ENCODE measurements at places on chromosomes 6 and 20.

GRCh38 chr6:39441986-39442385 lies 119.5 kb upstream of the KCNK16 start:
- DNase-seq, result no peak

GRCh38 chr20:41560970-41561369 lies 57.2 kb downstream of the CHD6 start:
- DNase-seq, result no peak

DNA sequence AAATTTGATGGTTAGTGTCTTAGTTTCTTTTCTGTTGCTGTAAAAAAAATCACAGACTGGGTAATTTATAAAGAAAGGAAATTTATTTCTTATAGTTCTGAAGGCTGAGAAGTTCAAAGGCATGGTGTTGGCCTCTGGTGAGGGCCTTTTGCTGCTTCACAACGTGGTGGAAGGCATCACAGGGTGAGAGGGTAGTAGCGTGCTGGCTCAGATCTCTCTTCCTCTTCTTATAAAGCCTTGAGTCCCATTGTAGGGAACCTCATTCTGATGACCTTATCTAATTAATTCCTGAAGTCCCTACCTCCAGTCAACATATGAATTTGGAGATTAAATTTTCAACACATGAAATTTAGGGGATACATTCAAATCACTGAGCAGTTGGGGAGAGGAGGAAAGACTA lies 62.0 kb downstream of the ARID1B start:
- no peak for DNase-seq

GRCh38 chr6:154314084-154314483 lies 42.5 kb downstream of the IPCEF1 start:
- no peak for DNase-seq

GRCh38 chr6:20808924-20809323 lies 274.7 kb downstream of the CDKAL1 start:
- no peak for DNase-seq

DNA sequence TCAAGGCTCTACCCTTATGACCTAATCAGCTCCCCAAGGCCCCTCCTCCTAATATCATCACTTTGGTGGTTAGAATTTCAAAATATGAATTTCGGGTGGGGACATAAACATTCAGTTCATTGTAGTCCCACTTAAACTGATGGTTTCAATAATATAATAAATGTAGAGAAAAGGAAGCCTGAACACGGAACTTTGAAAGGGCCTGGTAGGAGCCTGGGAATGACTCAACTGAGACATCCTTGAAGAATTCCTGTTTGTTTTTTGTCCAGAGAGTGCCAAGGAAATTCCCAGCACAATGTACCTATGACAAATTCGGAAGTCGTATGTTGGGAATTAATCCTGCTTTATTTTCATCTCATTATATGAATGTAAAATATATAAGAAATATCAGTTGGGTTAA lies 457.9 kb downstream of the PLCB1 start:
- no peak for DNase-seq

DNA sequence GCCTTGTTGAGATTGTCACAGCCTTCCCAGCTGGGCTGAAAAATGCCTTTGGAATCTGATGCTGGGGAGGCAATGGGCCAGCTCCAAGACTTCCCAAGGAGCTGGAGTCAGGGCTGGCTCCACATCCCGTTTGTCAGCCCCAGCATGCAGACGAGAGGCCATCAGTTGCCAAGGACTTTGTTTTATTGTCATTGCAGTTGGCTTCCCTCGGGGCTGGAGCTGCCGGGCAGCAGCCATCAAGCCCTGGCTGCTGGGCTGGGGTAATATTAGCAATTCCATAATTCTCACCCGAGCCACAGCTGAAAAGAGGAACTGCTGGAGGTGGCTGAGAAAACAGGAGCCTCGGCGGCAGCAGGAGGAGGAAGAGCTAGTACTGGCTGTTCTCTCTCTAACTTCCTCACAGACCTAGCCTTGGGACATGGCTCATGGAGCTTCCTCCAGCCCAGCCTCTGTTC lies 182.5 kb downstream of the CDC5L start:
- DNase-seq, result no peak

DNA sequence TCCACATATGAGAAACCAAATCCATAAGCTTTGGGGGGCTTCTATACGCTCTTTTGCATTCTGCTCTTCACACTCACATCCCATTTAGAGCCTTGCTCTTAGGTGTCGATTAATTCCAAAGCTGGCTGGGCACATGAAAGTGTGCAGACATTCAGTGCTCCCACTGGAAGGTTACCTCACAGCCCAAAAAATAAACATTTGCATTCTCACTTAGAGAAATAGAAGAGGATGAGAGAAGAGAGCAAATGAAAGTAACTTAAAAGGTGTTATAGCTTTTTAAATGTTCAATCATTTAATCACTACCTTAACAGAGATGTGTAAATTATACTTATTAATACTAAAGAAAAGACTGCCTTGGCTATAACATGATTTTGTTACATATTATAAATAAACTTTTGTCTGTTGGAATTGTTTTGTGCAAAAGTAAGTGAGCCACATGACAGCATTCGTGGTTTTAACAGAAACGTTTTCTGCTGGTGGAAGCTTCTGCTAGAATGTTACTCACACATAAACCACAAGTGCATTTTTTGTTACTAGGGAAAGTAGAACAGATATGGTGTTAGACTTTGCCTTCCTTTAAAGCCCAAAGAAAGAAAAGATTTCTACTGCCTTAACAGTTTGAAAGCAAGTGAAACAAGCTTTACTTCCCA lies 116.7 kb downstream of the SIM1 start:
- DNase-seq, result no peak

- DNase-seq, result no peak
These were observed 321.1 kb downstream of the SYNE1 start for GRCh38 chr6:152316024-152316423.

DNA sequence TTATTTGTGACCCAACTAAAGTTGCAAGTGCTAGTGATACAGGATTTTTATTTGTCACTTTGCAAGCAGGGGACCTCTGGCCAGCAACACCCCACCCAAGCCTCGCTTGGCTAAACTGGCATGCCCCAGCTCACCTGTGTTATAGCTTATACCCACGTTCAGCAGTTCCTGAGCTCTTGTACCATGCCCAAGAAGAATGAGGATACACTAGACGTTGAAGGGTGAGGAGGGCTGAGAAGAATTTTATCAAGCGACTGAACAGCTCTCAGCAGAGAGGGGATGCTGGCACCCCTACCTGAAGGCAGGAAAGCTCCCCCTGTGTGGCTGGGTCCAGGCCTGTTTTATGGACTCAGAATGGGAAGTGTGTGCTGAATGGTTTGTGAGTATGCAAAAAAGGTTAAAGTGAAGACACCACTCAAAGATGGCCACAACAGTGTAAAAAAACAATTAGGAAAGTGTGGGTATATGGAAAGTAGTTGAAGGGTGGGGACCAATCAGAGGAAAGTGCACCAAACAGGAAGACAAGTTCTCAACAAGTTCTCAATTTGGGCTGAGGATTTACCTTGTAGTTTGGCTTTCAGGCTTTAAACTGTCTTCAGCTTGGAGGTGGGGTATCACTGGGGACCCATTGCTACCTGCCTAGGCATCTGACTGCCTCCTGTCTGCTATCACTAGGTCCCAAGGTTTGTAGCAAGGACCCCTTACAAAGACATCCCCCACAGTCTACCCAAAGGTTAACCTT lies 15.0 kb downstream of the BTN2A1 start:
- DNase-seq, result no peak

- DNase-seq, result no peak
These were observed 584.2 kb downstream of the BCKDHB start for GRCh38 chr6:80690551-80691131.

- no peak for DNase-seq
These were observed 121.7 kb downstream of the TNFRSF21 start for GRCh38 chr6:47187893-47188587.

GRCh38 chr20:24289737-24290481 lies 179.5 kb upstream of the SYNDIG1 start:
- DNase-seq, result no peak

DNA sequence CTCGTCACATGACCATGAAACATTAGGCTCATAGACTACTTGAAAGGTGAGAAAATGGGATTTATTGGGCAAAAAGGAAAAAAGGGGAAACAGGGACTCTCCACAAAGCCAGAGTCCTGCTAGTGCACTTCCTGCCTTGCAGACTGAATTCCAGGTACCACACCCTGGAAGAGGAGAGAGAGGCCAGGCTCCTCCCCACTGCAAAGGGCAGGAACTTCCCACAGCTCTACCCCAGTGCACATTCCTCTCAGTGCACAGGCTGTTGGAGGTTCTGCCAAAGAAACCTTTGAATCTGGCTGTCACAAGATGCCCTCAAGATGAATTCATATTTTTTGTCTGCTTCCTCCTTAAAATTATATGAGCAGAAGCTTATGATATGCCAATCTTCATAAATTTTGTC lies 920.4 kb upstream of the GJE1 start:
- no peak for DNase-seq

GRCh38 chr6:132130626-132131298 lies 179.6 kb upstream of the CCN2 start:
- DNase-seq, result no peak

DNA sequence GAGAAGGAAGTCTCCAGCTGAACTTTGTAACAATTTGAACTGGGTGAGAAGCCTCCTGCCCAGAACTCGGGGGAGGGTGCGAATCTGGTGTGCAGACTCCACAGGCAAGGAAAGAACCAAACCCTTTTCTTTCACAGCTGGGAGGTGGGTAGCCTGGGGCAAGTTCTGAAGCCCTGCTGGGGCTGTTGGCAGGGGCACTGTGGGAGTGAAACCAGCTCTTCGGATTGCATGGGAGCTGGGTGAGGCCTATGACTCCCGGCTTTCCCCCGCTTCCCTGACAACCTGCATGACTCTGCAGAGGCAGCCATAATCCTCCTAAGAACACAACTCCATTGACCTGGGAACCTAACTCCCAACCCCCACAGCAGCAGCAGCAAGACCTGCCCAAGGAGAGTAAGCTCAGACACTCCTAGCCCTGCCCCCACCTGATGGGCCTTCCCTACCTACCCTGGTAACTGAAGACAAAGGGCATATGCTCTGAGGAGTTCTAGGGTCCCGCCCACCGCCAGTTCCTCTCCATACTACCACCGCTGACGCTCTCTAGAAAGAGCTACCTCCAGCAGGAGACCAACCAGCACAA lies 37.5 kb downstream of the SOD2 start:
- DNase-seq, result no peak

- DNase-seq, result no peak
These were observed 140.3 kb upstream of the SULF2 start for GRCh38 chr20:47925593-47925992.

DNA sequence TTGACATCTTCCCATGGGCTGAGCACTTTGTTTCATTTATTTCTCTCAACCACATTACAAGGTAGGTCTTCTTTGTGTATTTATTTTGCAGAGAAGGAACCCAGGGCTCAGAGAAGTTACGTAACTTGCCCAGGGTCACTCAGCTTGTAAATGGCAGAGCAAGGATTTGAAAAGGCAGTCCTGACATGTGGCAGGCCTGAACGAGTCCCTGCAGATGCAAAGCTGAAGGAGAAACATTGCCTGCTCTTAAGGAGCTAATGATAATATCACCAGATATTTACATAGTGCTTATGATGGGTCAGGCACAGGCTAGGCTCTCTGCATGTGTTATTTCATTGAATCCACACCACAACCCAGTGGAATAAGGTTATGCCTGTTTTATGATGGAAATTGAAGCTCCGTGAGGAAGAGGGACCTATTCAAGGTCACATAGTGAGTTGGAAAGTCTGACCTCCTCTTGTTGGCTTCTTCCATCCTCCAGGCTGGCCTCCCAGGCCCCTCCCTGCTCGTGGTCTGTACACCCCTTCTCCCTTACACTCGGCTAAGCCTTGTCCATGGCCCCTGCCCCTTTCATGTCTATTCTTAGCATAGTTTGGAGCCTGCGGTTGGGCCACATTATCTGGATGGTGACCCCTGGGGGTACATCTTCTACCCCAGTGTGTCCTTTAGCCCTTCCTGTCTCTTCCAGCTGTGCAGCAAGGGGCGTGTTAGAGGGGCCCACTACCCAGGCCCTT lies 12.5 kb downstream of the MYH7B start:
- DNase-seq, result no peak

GRCh38 chr6:129866256-129866655 lies 5.1 kb upstream of the TMEM244 start:
- no peak for DNase-seq

DNA sequence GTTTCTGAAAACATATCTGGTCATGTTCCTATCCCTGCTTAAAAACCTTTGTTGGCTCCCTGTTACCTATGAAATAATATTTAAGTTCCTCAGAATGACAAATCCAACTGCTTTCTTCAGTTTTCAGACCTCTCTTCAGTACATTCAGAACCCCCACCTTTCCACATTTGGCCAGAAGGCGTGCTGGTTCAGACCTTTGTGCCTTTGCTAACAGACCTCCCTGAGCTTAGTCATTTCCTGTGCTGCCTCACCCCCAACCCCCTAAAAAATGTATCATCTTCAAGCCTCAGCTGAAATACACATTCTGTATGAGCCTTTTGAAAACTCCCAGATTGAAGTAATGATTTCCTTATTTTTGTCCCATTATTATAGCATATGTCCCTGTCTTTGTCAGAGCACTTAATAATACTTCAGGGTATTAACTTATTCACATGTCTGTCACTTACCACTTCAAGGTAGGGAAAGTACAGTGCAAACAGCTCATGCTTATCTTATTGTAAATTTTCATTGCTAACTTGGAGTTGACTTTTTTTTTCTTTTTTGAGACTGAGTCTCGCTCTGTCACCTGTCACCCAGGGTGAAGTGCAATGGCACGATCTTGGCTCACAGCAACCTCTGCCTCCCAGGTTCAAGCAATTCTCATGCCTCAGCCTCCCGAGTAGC lies 19.7 kb downstream of the FAM217A start:
- DNase-seq, result peak; percentile 18

- DNase-seq, result no peak
These were observed 3.6 kb downstream of the PARD6B start for GRCh38 chr20:50734730-50735679.

GRCh38 chr20:7853493-7853892 lies 86.8 kb downstream of the HAO1 start:
- DNase-seq, result no peak

DNA sequence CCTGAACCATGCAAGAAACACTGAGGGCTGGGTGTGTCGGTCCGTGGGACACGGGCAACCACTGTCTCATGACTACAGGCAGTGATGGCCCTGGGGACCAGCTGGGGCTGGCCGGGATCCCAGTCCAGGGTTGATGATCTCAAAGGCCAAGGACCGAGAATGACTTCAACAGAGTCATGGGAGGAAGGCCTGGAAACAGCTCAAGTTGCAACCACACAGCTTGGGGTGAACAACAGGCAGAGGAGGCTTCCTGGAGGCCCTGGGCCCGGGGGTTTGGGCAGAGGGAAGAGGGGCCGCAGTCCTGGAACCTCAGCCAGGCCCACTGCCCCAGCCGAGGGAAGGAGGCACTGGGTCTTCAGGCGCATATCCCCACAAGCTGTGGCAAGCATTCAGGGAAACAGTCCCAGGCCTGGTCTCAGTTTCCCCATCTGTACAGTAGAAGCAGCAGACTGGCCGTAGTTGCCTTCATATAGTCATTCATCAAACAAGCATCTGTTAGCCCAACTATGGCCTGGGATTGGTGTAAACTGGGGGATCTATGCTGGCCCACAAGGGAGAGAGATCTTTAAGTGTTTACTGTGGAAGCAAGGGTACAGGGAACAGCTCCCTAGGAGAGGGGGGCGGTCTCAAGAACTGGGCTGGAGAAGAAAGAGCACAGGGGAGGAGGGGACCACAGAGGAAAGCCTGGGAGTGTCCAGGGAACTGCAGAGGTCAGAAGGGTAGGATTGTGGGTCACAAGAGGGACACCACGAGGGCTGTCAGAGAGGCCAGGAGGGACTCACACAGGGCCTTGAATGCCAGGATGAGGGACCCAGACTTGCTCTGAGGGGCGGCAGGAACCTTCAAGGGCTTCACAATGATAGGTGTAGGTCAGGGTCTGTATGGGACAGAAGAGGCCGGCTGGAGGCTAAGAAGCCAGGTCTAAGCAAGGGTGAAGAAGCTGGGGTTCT lies 2.1 kb downstream of the MYL9 start:
- DNase-seq, result no peak
